ENCODE measurements at places on chromosomes 5 and 9. TPM values are rescaled to one million over a fixed set of nuclear protein-coding genes. Genes with fewer than 3 reads are reported as not detected.

The ACOT12 gene
- polyA plus RNA-seq: not detected

The PCDHGA9 gene
- polyA plus RNA-seq: 0.25 TPM

The MED7 gene
- polyA plus RNA-seq: 8.7 TPM

The PDE6A gene
- polyA plus RNA-seq: 0.06 TPM

The SPATA31E1 gene
- polyA plus RNA-seq: not detected

The IFNA2 gene
- not detected for polyA plus RNA-seq

The LURAP1L gene
- 16.6 TPM for polyA plus RNA-seq

The PSAT1 gene
- 126 TPM for polyA plus RNA-seq

The IRX2 gene
- polyA plus RNA-seq: 18.4 TPM

The PRXL2C gene
- polyA plus RNA-seq: 6.6 TPM

The PCDHGB5 gene
- polyA plus RNA-seq: 8.6 TPM

The FBP2 gene
- not detected for polyA plus RNA-seq

The BNC2 gene
- 0.03 TPM for polyA plus RNA-seq

The OBP2B gene
- 0.12 TPM for polyA plus RNA-seq

The CCNO gene
- polyA plus RNA-seq: 3.0 TPM

The SH3RF2 gene
- 27.3 TPM for polyA plus RNA-seq

The ZBTB6 gene
- 3.7 TPM for polyA plus RNA-seq

The MYORG gene
- 7.5 TPM for polyA plus RNA-seq

The NDUFB6 gene
- 60.5 TPM for polyA plus RNA-seq

The IFNA13 gene
- not detected for polyA plus RNA-seq

The CDO1 gene
- not detected for polyA plus RNA-seq

The FOXD4 gene
- polyA plus RNA-seq: 0.10 TPM

The FAM169A gene
- polyA plus RNA-seq: 7.0 TPM

The GLDC gene
- 3.5 TPM for polyA plus RNA-seq

The OGN gene
- not detected for polyA plus RNA-seq

The TRAF1 gene
- 0.28 TPM for polyA plus RNA-seq

The DRD1 gene
- polyA plus RNA-seq: not detected

The LMX1B gene
- polyA plus RNA-seq: 5.3 TPM

The CCDC152 gene
- 1.0 TPM for polyA plus RNA-seq

The PCDHB16 gene
- 0.17 TPM for polyA plus RNA-seq

The PCDHB14 gene
- 0.37 TPM for polyA plus RNA-seq

The SLC45A2 gene
- polyA plus RNA-seq: not detected

The EPB41L4B gene
- 3.3 TPM for polyA plus RNA-seq

The HACD4 gene
- 0.08 TPM for polyA plus RNA-seq

The LCN9 gene
- polyA plus RNA-seq: not detected

The NMUR2 gene
- not detected for polyA plus RNA-seq

The HTR4 gene
- not detected for polyA plus RNA-seq

The ANXA2R gene
- polyA plus RNA-seq: 0.07 TPM

The FAM153A gene
- polyA plus RNA-seq: not detected
